ENCODE measurements at places on chromosomes 4 and X. TPM values are rescaled to one million over a fixed set of nuclear protein-coding genes. Genes with fewer than 3 reads are reported as not detected.
A peak's percentile ranks its signal among the peaks of the same experiment; 100 is the strongest.

DNA sequence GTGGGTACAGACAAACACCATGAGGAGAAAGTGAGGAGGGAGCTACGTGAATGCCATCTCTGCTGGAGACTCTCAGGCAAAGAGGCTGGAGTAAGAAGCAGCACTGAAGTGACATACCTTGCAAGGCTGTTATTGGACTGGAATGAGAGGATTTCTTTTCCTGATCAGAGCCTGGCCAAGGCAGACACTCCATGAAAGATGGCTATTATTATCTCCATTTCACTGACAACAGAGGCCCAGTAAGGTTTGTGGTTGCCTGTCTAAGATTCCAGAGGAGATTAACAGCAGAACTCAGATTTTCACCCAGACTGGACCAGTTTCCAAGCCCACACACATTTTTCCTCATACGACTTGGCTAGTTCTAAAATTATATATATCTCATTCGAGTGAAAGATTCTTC lies 162.0 kb upstream of the EOLA2 start:
- no peak for DNase-seq

The SMPX gene
- 372 TPM for total RNA-seq

The H2AZ1 gene
- total RNA-seq, result 92.1 TPM

DNA sequence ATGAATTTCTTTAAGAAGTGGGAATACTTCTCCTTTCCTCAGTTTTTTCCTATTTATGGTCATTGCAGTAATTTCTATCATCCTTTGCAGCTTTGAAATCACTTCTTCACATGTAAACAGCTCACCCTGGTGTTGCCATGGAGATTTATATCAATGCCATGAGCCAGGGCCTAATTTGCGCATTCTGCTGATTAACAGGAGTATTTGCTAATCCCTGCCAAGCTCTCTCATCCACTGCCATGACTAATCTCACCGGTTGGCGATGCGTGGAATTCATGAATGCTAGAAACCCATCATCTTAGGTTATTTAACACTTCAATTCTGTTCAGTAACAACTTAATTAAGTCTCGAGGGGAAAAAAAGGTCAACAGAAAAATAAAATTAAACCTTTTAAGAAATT lies 11.8 kb upstream of the FGF13 start:
- no peak for DNase-seq

DNA sequence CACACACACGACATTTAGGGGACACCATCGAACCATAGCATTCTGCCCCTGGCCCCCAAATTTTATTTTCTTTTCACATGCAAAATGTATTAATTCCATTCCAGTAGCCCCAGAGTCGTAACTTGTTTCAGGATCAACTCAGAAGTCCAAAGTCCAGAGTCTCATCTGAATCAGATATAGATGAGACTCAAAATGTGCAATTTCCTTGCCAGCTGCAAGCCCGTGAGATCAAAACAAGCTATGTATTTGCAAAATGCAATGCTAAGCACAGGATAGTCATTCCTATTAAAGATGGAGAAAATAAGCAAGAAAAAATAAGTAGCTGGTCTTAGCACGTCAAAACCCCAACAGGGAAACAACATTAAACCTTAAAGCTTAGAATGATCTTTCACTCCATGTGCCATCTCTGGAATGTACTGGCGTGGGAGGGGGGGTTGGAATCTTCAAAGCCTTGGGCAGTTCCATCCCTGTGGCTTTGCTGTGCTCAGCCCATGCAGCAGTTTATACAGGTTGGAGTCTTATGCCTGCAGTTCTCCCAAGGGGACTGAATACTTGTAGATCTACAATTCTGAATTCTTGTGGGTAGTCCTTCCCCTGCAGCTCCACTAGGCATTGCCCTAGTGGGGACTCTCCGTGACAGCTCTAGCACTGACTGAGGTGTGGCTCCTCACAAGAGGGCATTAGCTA lies 47.7 kb upstream of the SYTL5 start:
- no peak for DNase-seq

GRCh38 chrX:7134981-7135380 lies 12.5 kb upstream of the STS start:
- no peak for DNase-seq

The ZNF732 gene
- total RNA-seq, result not detected

GRCh38 chrX:110293658-110294057 lies 24.2 kb downstream of the AMMECR1 start:
- DNase-seq, result no peak

DNA sequence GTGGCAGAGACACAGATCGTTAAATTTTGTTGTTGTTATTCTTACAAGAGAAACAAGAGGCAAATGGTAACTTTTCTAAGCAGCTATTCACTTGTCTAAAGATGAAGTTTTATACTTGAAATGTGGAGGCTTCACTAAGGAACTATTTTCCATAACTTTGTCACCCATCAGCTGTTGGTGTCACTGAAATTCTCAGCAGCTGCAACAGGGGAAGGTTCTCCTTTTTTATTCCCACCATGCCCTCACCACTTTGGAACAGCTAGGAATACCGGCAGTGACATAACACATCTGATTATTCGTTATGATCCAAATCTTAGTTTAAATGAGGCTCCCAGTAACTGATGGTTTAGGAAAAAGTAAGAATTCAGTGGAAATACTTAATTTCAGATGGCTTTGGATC lies 147.0 kb upstream of the LEF1 start:
- no peak for DNase-seq

GRCh38 chrX:67583171-67583570 lies 39.4 kb downstream of the AR start:
- DNase-seq, result no peak

- no peak for DNase-seq
Measured at GRCh38 chr4:61889117-61889516, 689.0 kb downstream of the ADGRL3 start.

- no peak for DNase-seq
Measured at GRCh38 chrX:14533867-14534266, 4.5 kb downstream of the GLRA2 start.

GRCh38 chr4:108345862-108346817 lies 177.4 kb upstream of the LEF1 start:
- DNase-seq, result no peak

- no peak for DNase-seq
Measured at GRCh38 chr4:2024683-2025082, 15.9 kb upstream of the NELFA start.

GRCh38 chrX:45070116-45071007 lies 130.3 kb downstream of the DIPK2B start:
- no peak for DNase-seq

DNA sequence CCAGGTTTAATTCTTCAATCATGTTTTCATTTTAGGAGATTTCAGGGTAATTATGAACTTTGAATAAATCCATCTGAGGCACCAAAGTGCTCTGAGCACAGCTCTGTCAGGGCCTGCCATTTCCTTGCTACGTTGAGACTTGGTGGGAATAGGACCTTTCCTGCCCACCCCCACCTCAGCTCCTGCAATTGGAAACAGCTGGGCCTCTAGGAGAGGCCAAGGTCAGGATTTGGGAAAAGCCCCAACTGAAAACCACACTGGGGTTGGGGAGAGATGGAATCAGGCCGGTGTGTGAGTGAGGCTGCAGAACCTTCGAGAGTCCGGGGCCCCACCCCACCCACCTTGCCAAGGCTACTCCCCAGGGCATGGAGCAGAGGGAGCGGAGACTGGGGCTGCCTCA lies 212.7 kb upstream of the BCOR start:
- no peak for DNase-seq

- no peak for DNase-seq
Measured at GRCh38 chr4:184362396-184362795, 112.0 kb downstream of the IRF2 start.

GRCh38 chr4:180960743-180961401 lies 1282.3 kb upstream of the TENM3 start:
- DNase-seq, result no peak

- no peak for DNase-seq
Measured at GRCh38 chr4:2642968-2643367, 106.5 kb downstream of the FAM193A start.

The NRK gene
- 0.44 TPM for total RNA-seq

DNA sequence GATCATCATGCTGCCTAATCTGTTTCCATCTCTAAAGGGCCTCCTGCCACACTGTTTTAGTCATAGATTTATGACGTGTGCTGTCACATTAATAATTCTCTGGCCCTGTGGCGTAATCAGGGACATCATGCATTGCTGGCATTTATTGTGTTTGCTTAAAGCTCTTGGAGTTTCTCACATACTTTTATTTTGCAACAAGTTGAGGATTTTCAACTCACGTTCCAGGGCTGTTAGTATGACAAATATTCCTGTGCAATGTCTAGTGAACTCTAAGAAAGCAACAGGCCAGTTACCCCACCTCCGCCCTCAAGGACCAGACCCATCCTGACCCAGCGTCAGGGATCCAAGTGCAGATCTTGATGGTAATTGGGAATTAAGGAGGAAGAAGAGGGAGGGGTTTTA lies 7.8 kb upstream of the PIGA start:
- DNase-seq, result no peak

The MTMR8 gene
- total RNA-seq, result 0.77 TPM

DNA sequence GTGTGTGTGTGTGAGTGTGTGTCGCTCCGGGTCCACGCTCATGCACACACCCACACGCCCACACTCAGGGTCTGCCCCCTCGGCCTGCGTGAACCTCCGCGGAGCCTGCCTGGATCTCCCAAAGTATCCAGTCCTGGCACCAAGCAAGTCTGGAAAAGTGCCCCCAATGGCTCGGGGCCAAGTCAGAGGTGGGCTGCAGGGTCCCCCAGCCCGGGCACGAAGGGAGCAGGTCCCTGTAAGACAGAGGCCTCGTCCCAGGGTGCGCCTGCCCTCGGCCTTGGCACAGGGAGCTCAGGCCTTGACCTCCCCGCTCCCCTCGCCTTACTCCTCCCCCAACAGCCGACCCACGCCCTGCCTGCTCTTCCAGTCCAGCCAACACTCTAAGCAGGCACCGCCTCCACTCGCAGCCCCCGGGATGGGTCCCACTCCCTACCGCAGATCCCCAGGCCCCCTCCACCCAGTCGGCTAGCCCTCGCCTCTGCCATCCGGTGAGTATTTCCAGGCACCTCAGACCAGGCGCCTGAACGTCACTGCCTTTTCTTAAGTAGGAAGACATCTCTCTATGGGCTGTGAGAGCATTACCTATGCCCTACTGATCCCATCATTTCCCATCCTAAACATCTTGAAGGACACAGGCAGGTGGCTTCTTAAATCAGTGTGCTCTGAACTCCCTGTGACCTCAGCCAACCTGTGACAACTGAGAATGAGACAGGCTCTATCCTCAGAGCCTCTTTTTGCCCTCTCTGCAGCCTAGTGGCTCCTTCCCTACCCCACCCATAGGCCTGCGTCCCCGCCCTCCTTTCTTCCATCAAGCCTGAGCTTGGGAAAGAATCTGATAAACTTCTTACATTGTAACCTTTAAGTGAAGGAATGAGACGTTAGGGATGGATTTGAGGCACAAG lies 704 bp downstream of the FAM114A1 start:
- DNase-seq, result peak; percentile 69

GRCh38 chr4:15021946-15022345 lies 19.7 kb downstream of the CPEB2 start:
- no peak for DNase-seq

DNA sequence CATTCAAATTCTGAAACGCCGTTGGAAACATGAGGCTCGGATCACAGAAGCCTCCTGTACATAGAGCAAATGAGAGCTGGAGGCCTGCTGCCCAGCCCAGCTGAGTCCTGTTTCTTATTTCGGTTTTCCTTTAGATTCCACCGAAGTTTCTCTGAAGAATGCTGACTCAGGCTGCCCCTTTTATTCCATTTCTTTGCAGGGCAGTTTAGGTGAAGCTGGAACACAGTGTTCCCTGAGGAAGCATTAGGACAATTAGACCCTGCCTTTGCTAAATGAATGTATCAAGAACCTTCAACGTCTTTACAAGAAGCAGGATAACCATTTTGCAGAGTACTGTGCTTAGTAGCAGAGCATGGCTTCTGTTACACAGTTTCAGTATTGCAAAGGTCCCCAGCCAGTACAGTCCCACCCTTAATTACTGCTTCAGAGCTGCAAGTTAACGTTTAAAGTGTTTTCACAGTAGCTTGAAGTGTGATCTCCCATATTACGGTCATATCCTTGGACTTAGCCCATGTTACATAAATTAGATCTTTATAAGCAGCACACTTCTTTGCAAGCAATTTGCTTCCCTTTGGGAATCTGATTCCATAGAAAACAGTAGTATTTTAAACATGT lies 117.0 kb downstream of the TBL1X start:
- DNase-seq, result no peak

GRCh38 chr4:8164687-8165086 lies 6.1 kb upstream of the ABLIM2 start:
- DNase-seq, result no peak

DNA sequence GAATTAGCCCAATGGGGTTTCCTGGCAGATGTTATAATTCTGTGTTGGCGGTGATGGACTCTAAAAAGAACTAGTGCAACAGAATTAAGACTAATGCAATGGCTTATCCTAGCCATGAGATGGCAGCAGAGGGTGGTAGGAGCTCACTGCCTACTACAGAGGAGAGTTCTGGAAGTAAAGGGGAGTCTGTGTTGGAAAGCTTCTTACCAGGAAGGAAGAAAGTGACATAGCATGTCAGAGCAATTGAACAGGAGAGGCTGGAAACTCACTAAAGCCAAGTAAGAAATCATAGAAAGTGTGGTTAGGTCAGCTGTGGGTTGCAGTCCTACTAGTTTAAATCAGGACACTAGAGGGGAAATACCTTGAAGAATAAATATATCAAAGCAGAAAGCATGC lies 6.3 kb upstream of the TRPC5OS start:
- DNase-seq, result no peak
